Tibial nerve (tissue), 4 donors: ENCODE measurements at places on chromosomes 2 and 18. TPM values are rescaled to one million over a fixed set of nuclear protein-coding genes. Genes with fewer than 3 reads are reported as not detected.

- no peak for DNase-seq
These were observed 264.5 kb downstream of the GPD2 start for GRCh38 chr2:156700681-156701080.

The LRP2 gene
- not detected for total RNA-seq

The AGXT gene
- not detected for total RNA-seq

GRCh38 chr2:165803123-165803760 is 9.2 kb upstream of the GALNT3 start:
- no peak for DNase-seq

GRCh38 chr2:105411720-105412407 is 13.0 kb upstream of the FHL2 start:
- DNase-seq, result no peak
